Activated B cell treated with CpG ODN at 0.5 μM for 24 hours (primary cell): ENCODE measurements at places on chromosomes 6 and 20. TPM values are rescaled to one million over a fixed set of nuclear protein-coding genes. Genes with fewer than 3 reads are reported as not detected.

PI16 gene
- total RNA-seq, result 0.10 and 0.78 TPM in 2 replicates

VWA7 gene
- 1.6 and 2.9 TPM in 2 replicates for total RNA-seq

GFOD1 gene
- total RNA-seq, result 8.3 and 8.4 TPM in 2 replicates

EPB41L1 gene
- 0.49 and 0.64 TPM in 2 replicates for total RNA-seq

BPIFB1 gene
- total RNA-seq, result not detected in 2 replicates

CCDC170 gene
- total RNA-seq, result not detected in 2 replicates

TNNC2 gene
- total RNA-seq, result 0.32 TPM in 1 of 2 replicates, not detected in the other

DNA sequence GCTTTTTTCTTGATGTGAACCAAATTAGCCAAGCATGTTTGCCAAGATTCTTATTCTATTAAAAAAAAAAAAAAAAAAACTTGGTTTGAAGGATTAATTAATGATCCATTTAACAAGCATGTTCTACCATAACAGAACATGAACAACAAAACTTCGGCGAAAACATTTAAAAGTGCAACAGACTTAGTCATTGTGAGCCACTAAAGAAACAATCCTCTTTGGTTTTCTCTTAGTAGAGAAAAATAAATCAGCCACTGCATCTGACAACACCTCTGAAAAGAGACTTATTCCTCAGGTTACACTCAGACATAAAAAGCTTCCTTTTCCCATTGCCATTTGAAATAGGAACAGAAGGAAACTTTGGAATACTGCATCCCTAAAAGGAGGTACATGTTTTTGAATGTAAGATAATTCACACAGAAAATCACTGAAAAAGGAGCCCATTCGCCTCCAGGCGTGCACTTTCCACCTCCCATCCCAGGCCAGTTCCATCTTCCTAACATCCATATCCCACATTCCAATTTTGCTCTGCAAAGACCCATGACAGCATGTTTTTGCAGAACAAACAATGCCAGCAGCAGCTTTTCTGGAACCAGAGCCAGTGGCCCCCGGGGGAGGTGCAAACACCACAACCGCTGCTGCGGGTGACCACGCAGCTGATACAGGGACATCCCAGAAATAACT, 79.5 kb downstream of the ZMYND8 start:
- DNase-seq, result no peak

DNA sequence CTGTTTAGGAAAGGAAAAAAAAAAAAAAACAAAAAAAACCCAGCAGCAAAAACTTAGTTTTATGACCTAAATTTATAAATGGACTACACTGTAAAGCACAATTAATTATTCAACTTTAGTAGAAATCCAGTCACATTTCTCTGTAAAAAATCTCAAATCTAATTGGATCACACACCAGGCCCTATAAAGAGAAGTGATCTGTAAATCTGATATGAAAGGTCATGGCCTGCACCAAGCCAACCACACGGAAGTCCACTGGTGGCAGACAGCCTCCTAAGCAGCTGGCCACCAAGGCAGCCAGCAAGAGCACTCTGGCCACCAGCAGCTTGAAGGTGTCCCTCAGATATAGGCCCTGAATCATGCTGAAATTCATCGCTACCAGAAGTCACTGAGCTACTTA, 131.6 kb downstream of the HFE start:
- no peak for DNase-seq

DNA sequence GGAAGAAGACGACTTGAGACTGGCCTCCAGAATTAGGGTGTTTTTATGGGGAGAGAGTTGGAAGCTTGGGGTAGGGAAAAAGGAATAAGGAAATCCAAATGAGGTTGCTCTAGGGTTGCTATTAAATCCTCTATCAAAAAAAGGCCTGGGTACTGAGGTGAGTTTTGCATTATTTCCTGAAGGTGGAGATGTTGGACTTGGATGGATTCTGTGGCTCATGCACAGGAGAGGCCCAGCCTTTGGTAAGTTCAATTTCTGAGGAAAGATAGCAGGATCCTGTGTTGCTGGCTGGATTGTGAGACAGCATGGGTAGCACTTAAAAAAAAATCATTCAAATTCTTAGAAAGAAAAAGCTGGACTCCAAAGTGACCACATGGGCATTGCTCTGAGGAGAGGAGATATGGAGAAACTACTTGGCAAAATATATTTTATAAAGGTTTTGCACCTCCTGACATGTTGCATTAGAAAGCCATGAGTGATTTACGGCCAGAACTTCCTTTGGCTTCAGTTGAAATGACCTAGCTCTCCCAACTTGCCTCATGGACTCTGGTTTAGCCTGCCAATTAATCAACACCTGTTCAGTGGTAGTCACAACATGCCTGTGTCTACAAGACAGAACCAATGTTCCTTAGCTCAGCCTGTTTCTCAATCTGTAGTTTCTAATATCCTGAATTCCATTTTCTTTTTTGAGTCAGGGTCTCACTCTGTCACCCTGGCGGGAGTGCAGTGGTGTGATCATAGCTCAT, 152.1 kb upstream of the RALGAPA2 start:
- DNase-seq, result no peak

- no peak for DNase-seq
These were observed 133.9 kb downstream of the ZDHHC14 start for GRCh38 chr6:157514659-157515496.

DNA sequence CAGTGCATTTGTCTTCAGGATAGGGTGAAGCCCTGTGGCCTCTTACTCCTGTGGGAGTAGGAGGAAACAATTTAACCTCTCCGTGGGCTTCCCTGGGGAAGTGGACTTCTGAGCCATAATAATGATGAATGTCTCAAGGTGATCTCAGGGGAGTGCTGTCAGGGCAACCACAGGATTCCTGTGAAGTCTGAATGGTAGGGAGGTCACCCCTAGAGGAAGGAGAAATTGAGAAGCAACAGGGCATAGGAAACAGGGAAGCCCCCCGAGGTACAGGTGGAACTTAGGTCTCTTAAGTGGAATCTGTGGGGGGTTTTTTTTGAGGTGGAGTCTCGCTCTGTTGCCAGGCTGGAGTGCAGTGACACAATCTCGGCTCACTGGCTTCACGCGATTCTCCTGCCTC, 26.9 kb downstream of the STK35 start:
- DNase-seq, result no peak

DNA sequence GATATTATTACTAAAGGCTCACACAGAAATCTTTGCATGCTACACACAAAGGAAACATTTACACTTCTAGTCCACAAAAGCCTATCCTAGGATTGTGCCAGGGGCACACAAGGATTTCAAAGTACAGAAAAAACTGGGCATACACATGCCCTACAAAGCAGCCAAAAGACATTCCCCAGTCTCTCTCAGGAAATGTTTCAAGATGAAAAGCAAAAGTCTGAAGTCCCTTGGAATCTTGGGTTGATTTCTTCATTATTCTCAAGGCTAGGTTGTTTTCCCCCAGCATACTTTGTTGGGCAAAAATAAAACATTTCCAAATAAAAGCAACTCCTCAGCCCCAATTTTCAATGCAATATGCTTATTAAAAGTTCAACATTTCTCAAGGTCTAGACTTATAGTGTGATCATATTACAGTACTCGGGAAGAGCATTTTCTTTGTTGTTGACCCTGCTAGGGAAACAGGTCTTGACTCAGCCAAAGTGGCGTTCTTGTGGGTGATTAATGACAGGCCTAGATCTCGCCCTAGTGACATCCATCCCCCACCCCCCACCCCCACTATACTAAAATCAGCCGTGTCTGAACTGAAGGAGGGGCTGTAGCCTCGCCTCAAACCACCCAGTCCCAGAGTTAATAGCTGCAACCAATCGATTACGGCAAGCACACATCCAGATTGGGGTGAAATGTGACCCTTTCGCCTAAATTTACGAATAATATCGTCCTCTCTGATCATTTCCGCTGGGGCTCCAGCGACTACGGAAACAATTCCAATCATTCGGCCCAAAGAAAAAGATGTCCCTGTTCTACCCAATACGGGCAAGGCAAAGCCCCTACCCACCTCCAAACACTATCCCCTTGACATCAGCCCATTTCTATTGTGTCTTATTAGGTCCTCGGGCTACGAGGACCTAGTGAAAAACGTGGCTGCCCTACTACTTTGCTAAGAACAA, 1.4 kb downstream of the AKIRIN2 start:
- DNase-seq, result peak; percentile 24

DNA sequence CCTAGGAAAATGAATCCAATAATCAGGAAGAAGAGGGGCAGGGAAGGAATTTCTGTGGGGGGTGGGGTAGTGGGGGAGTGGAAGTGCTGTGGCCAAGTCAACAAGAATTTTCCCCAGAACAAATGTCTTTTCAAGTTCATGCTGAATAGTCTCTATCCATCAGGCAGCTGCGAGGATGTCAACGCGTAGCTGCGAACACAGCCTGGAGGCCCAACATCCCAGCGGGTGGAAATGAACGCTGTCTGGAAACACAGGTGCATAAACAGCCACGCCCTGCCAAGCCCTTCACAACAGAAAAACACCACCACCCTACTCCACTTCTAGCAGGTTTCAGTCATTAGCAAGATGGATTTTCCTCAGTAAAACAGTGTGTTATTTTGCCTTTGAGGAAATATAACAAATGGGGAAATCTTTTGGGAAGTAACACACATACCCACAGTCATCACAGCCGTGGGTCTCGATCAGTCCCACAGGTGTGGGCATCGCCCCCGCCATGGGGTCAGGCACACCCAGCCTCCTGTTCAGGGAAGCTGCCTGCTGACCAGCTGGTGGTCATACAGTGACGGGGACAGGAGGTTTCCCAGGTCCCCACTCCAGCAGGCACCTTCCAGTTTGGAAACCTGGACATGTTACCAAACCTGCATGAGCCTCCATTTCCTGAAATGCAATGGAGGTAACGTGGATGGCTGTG, 112.1 kb upstream of the THBS2 start:
- no peak for DNase-seq

DNA sequence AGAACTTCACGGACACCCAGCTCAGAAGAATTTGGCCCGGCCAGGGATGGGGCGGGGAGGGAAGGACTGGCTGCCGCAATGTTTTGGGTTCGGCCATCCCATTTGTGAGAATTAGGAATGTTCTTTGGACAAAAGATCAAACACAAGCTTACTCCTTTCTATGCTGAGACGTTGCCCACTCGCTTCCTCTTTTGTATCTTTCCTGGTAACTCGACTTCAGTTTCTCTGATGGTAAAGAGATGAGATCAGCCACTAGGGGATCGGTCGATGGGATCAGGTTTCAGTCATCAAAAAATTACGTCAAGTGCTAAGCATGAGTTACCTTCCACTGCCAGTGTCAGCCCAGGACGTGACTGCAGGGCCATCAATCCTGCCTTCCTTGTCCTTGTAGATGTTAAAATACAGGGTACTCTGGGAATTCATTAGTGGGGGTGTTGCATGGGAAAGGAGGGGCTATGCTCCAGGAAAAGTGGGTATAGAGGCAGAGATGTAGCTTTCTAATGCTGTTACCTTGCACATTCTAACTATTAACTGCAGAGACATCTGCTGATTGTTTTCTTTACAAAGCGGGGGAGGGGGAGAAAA, 190.2 kb downstream of the TSHZ2 start:
- no peak for DNase-seq

DNA sequence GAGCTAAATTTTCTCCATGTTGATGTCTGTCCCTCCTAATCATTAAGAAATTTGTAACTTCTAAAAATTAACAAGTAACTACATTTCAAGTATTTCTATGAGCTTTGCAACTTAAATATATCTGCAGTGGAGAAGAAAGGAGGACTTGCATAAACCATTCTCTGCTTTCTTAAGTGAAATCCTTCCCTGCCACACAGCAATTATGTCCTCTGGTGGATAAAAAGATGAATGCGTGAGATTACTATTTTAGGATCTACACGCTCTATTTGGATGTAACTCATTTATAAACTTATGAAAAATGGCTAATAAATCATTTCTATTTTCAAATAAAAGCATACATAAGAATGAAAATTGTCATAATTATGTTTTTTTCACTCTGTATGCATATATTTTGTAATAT, 338.0 kb upstream of the PTCHD4 start:
- DNase-seq, result no peak

DNA sequence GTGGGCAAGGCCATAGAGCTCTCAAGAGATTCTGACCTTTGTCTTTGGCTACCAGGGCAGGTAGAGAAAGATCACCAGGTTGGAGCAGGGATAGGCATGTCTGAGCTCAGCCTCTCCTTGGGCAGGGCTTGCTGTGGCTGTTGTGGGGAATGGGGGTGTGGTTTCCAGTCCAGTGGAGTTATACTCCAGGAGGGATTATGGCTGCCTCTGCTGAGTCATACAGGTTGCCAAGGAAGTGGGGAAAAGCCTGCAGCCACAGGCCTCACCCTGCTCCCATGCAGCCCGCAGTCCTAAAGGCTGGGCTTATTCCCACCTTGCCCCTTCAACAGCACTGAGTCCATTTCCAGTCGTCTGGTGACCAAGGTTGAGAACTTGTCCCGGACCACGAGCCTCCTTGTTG, 21.9 kb downstream of the MEP1A start:
- no peak for DNase-seq

GRCh38 chr6:99151634-99152346, 197.7 kb downstream of the FAXC start:
- DNase-seq, result no peak

GRCh38 chr6:161394437-161394836, 120.6 kb upstream of the AGPAT4 start:
- DNase-seq, result no peak

GRCh38 chr6:37512400-37513011, 12.8 kb upstream of the CCDC167 start:
- no peak for DNase-seq

- DNase-seq, result no peak
These were observed 3.1 kb upstream of the PTGIS start for GRCh38 chr20:49570828-49571552.

DNA sequence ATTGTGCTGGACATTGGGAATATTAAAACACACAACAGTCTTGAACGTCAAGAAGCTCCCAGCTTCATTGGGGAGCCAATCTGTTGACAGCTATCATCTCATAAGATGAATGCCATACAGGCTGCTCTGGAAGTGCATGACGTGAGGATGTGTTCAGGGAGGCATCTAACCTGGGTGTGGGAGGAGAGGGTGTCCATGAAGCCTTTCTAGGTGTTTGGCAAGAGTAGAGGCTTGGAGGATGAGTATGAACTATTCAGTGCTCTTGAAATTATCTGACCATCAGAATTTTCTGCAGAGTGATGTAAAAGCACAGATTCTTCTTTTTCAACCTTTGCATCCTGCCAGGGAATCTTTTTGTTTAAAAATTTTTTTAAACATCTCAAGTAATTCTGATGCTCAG, 11.6 kb downstream of the AKAP7 start:
- no peak for DNase-seq

DNA sequence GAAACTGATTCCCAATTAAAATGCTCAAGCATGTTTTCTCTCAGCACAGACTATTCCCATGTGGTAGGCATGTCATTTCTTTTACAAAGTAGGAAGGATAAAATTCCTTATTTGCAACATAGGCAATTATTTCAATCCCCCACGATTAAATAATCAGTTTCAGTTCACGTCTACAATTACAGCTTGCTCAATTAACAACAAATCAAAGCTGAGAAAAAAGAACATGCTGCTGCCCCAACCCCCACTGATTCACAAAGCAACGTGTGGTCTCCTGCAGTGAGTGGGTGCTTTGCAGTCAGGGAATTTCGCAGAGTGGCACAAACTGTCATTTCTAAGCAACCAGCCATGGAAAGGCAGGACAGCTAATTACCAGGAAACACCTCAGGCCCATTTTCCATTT, 17.0 kb downstream of the RNASET2 start:
- no peak for DNase-seq
